ENCODE measurements at places on chromosomes 2 and 18.

- no peak for DNase-seq
Observed at GRCh38 chr2:26631401-26632170, 9.6 kb downstream of the CIB4 start.

DNA sequence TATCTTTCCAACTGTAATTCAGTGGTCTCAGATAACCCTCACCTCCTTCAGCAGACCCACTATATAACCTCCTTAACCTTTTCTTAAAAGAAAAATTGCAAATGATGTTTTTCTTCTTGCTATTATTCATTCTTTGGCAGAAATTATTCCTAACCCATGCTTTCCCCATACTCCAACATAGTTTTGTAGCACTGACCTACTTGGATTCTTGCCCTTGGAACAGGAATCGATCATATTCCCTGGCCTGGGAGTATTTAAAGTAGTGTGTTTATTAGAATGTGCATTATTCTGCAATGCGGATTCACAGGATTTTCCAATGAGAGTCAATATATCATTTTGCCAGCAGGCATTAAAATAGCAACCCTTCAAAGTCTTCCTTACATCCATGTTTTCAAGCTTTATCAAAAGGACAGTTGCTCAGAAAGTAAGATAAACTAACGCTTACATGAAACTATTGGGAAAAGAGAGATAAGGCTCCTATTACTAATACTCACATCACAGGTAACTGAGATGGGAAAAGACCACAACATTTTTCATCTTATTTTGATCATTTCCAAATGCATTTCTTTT lies 37.4 kb downstream of the CHN1 start:
- DNase-seq: no peak

GRCh38 chr18:11714244-11714918 lies 25.3 kb downstream of the GNAL start:
- no peak for DNase-seq

GRCh38 chr18:59180150-59180845 lies 39.7 kb upstream of the GRP start:
- no peak for DNase-seq

DNA sequence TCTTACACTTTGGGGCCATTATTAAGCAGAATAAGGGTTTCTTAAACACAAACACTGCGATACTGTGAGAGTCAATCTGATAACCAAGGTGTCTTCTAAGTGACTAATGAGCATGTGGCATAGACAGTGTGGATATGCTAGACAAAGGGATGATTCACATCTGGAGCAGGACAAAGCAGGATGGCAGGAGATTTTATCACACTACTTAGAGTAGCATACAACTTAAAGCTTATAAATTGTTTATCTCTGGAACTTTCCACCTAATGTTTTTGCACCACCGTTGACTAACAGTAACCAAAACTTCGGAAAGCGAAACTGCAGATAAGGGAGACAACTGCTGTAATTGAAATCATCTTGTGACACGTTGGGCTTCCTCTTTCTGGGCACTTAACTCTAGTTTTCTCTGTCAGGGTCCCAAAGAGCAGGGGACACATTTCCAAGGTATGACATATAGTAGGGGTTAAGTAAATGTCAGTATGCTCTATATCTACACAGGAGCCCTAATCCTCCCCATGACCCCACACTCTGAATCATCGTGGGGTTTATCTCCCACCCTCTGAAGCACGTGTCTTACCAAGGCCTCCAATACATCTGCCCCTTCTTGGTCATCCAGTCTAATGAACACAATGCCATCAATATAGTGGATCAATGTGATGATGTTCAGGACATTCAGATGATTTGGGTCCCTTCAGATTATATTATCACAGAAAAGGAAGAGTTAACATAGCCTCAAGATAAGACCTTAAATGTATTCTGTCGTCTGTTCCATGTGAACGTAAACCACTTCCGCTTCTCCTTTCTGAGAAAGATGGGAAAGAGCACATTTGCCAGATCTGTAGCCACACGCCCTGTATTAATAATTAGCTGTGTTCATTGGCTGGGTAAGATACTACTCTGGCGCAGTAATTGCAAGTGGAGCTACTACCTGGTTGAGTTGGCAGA lies 78.7 kb downstream of the FTCDNL1 start:
- DNase-seq: no peak

GRCh38 chr2:50754514-50754913 lies 277.4 kb downstream of the NRXN1 start:
- no peak for DNase-seq
